ENCODE measurements at places on chromosomes 7 and 10.

- no peak for DNase-seq
Measured at GRCh38 chr10:76991621-76992020, 646.0 kb downstream of the KCNMA1 start.

DNA sequence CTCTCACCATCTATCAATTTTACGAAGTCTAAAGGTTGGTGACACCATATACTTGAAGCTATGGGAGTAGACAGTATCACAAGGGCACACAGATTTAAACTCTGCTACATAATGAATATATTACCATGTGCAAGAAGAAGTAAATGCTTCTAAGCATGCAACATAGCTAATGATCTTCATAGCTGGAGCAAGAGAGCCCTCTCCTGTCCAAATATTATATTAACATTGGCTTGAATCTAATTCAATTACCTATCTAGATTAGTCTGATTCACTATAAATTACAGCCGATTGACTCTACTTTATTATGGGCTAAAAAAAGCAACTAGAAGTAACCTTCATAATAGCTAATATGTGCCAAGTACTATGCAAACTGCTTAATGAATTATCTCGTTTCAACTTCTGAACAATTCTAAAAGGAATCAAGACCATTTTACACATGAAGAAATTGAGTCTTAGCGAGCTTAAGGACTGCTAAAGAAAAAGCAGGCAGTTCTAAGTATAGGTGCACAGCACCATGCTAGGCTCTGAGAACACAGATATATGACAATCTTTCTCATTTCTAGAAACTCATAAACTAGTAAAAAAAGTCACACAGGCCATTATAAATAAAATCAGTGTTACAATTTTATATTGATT lies 21.9 kb downstream of the FRA10AC1 start:
- no peak for DNase-seq

- no peak for DNase-seq
Measured at GRCh38 chr7:45342236-45342635, 184.6 kb downstream of the RAMP3 start.

- no peak for DNase-seq
Measured at GRCh38 chr7:30970074-30970473, 6.3 kb downstream of the GHRHR start.

- no peak for DNase-seq
Measured at GRCh38 chr10:74032900-74033655, 35.2 kb downstream of the VCL start.

DNA sequence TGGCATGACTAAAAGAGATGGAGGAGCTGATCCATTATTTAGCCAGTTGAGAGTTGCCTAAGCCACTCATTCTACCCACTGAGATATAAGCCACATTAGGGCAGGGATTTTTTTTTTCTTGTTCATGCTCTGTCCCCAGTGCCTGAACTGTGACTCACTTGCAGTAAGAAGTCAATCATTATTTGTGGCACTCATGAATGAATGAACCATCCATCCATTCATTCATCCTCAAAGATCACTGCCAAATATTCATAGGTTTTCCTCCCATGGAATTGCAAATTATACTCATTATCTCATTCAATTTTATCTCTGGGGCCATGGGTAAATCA lies 22.8 kb upstream of the ARID5B start:
- no peak for DNase-seq

- DNase-seq = peak; percentile 30
Measured at GRCh38 chr10:71138166-71138830, 74.1 kb upstream of the UNC5B start.
